Left renal cortex interstitium (tissue), 4 donors: ENCODE measurements at places on chromosomes 11 and 22. TPM values are rescaled to one million over a fixed set of nuclear protein-coding genes. Genes with fewer than 3 reads are reported as not detected.

Gene TMEM223
- 26.1 TPM for polyA plus RNA-seq

Gene APOA4
- polyA plus RNA-seq = not detected

Gene PARVG
- polyA plus RNA-seq = 2.0 TPM

Gene ELF5
- 72.0 TPM for polyA plus RNA-seq

Gene NAV2
- 31.1 TPM for polyA plus RNA-seq

GRCh38 chr11:95147364-95147905 is 57.8 kb downstream of the ENDOD1 start:
- DNase-seq = no peak

- no peak for DNase-seq
Observed at GRCh38 chr11:7480113-7480512, 5.2 kb upstream of the OLFML1 start.

- no peak for DNase-seq
Observed at GRCh38 chr11:68936676-68937620, 33.3 kb downstream of the IGHMBP2 start.

GRCh38 chr11:70314730-70315129 is 44.2 kb downstream of the PPFIA1 start:
- DNase-seq = no peak

GRCh38 chr11:36744375-36745168 is 146.5 kb upstream of the RAG2 start:
- DNase-seq = no peak
